Suprapubic skin (tissue), 4 donors: ENCODE measurements at places on chromosomes 2 and 18.

GRCh38 chr2:23633966-23634365 lies 249.0 kb downstream of the KLHL29 start:
- DNase-seq, result no peak

DNA sequence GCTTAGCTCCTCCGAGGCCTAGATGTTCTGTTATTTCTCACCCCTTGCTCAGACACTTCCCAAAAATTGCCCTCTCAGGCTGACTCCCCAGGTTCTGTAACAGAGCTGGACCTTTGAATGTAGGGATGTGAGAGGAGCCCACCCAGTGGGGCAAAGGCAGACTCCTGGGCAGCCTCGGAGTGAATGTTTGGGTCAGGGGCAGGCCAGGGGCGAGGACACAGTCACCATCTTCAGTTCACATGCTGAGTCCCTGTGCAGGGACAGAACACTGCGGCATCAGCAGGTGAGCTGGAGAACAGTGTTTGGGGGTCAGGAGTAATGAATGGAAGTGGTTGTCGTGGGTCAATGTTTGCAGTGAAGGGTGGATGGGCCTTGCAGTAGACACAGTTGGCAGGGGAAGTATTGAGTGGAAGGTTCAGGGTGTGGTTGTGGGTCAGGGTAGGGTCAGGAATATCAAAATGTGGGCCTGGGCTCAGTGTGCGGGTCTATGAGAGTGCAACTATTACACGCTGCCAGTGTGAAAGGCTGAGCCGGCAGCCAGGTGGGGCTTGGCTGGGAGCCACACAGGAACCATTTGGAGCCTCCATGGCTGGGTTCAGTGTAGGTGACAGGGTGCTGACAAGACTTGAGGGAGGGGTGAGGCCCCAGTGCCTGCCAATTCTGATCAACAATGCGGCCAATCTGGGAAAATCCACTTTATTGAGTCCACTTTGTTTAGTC lies 4.4 kb downstream of the IHH start:
- DNase-seq, result peak; percentile 71

DNA sequence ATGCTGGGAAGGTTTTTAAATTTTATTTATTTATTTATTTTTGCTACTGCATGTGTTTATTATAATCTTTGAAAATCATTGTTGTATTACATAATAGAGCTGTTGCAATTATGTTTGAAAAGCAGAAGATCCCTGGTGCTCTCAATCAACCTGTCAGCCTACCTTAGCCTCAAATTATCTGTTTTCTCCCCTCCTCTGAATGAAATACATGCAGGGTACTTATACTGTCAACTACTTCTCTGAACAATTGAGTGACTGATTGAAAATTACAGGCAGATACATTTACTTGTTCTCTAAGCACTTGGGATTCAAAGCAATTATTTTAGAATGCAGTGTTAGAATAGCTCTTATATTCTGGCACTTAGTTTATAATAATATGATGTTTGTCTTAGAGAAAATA lies 8.1 kb downstream of the KYNU start:
- DNase-seq, result no peak

DNA sequence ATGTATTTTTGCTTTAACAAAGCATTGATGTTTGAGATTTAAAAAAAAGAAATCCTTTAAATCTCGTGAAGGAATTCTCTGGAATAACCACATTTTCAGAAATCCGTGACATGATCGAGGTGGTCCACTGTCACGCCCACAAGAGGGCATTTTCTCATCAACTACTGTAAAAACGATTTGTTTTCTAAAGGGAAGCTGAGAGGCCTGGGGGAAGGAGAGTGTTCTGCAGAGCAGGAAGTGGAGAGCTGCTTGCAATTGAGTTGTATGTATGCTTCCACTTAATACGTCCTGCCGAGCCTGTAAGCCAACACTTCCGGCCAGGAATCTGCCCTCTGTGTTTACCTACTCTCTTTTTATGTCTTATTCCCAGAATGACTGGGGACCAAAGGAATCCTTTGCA lies 19.4 kb downstream of the KLHL29 start:
- no peak for DNase-seq

DNA sequence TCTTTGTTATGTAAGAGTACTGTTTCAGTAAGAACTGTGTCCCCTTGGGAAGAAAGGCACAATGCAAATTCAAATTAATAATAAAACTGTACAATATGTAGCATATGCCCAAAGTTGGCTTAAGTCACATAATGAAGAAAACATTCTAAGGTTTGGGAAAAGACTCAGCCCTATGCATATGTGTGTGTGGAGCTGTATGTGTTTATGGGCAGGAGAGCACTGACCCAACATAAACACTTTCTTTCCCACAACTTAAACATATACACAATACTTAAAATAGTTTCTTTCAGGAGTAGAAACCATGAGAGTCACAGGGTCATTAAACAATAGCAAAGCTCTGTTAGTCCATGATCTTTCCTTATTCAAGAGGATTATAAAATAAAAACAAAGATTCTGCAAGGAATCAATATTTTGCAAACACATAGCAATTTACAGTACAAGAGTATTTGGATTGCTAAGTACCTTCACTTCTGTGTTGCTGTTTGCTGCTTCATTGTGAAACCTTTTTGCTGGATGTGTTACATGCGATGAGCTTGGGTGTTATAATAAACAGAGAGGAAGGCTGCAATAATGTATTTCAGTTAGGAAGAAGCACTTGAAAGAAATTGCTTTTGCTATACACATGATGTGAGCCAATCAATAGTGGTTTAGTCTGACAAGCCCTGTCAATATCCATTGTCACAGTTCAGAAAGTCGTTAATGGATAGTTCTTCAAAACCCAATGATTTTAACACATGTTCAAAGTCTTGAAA lies 347.3 kb downstream of the ARHGAP15 start:
- DNase-seq, result no peak

GRCh38 chr2:29273685-29274611 lies 158.7 kb downstream of the CLIP4 start:
- DNase-seq, result no peak

GRCh38 chr2:3249476-3249962 lies 128.1 kb downstream of the EIPR1 start:
- no peak for DNase-seq

DNA sequence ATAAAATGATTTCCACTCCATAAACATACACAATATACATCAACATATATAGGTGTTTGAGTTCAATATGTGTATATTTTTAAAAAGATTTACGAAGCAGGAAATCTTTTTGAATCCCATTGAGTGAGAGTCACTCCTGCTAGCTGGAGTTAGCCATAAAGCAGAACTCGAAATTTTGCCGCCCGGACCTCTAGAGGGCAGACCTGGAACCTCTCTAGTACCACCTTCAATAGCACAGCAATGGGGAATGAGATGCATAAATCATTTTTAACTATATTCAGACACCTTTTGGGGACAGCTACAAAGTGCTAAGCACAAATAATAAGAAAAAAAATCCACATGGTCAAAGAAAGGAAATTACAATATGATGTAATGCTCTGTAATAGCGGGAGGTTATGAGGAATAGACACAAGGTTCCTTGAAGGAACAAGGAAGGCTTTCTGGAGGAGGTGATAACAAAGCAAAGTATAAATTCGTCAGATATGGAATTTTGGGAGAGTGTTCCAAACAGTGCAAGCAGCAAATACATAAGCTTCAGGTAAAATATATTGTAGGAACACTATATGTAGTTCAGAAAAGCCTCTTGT lies 533.4 kb downstream of the ERBB4 start:
- no peak for DNase-seq

GRCh38 chr2:62814123-62814522 lies 108.6 kb downstream of the EHBP1 start:
- no peak for DNase-seq

GRCh38 chr2:106104332-106105062 lies 89.6 kb downstream of the UXS1 start:
- DNase-seq, result no peak

GRCh38 chr2:238038203-238038602 lies 22.6 kb upstream of the SCLY start:
- no peak for DNase-seq

DNA sequence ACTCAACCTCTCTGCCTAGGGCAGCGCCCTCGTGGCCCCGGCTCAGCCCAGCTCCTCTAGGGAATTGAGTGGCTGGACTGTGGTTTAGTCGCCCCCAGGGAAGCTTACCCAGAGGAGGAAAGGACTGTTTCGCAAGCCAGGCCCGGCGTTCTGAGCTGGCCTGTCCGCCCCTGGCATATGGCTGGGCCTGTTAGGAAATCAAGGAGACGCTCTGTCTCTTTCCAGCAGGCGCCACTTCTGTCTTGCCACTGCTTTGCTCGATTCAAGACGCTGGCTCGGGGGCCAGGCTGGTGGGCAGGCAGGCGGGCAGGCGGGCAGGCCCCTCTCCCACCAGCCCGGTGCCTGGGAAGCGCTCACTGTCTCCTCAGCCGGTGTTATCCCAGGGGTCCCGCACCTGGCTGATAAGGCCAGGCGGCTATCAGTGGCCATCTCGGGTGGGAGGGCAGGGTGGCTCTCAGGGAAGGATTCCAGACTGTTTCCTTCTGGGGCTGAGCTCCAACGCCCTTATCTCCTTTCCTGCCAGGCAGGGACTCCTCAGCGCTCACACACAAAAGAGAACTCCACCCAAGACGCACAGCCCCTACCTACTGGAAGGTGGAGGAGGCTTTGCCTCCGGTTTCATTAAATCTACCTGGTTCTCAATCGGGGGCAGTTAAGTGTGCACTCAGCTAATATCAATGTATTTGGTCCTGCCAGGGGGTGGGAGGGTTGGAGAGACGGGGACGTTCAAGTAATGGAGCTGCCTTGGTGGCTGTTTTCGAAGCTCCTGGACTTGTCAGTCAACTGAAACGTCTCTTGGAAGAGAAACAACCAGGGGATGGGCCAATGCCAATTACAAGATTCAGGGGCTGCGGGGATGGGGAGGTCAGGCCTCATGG lies 109.1 kb downstream of the SMAD7 start:
- no peak for DNase-seq

DNA sequence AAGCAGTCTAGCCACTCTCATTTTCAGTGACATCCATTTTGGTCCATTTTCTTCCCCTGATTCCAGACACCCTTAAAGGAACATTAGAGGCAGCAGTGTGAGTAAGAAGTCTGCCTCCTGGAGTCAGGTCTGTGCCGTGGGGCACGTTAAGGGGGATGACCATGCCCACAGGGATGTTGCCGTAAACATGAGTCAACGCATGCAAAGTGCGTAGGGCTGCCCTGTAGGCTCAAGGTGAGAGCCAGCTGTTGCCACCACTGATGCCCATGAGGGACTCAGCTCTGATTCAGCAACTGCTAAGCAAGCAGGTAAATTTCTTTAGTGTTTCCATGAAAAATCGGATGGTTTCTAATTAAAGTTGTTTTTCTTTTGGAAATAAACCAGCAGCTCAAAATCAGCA lies 61.4 kb upstream of the TFCP2L1 start:
- DNase-seq, result no peak

DNA sequence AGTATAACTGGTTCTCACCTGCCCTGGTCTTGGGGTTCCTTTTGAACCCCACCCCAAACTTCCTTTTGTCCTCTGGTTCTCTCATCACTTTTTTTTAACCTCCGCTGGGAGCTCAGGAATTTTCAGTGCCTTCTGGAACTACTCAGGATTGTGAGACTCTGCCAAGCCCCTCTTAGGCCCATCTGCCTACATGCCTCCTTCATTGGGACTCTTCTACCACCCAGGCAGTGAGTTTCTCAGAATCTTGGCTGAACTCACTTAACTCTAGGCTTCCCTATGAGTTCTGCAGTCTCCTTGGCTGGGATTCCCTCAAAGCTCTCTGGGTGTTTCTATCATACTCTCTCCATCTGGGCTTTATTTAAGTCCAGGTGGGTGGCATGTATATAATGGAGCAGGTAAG lies 86.3 kb downstream of the MDH1 start:
- DNase-seq, result no peak

- DNase-seq, result no peak
Observed at GRCh38 chr2:16171425-16171920, 231.1 kb downstream of the MYCN start.

DNA sequence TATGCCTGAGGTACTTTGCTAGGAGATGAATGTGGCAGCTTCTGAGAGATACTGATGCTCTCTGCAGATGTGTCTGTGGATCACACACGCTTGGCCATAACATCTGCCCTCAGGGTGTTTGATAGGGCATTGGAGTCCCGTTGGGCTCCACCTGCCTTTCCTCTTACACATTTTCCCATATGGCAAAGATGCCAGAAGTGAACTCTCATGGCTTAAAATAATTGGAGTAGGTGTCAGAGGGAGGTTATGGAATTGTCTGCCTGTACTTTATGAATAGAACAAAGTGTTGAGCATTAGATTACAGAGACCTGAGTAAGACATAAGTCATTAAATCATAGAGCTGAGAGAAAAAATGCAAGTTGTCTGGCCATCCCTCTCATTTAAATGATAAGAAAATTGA lies 75.3 kb upstream of the PNPT1 start:
- DNase-seq, result no peak

DNA sequence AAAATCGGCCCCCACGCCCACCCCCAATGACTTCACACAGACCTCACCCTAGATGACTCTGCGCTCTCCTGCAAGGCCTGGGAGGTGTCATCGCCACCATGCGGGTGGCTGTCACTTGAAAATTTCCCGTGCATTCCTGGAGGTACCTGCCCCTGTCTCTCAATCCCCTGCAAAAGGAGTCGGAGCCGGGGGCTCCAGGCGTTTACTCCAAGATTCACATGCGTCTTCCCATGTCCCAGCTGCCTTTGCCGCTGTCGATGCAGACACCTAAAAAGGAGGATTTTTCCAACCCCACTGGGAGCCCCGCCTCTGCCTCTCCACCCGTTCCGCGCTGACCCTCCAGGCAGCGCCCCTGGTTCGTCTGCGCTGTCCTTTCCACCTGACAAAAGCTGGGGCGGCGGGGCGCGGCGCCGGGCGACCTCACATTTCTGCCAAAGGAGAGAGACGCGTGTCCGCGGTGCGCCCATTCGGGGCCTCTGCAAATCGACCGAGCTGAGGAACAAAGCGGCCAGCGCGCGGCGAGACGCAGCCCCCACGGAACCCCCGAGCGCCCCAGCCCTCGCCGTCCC lies 667 bp downstream of the REEP1 start:
- DNase-seq, result no peak
